ENCODE measurements at places on chromosomes 4 and X. TPM values are rescaled to one million over a fixed set of nuclear protein-coding genes. Genes with fewer than 3 reads are reported as not detected.

RLIM gene
- total RNA-seq = 68.1 TPM

AVPR2 gene
- total RNA-seq = not detected

ZNF330 gene
- 54.6 TPM for total RNA-seq

WDFY3 gene
- total RNA-seq = 74.5 TPM

LRIT3 gene
- 0.11 TPM for total RNA-seq

TACR3 gene
- under 0.01 TPM for total RNA-seq

CSAG3 gene
- not detected for total RNA-seq

COL4A6 gene
- 3.8 TPM for total RNA-seq

FAT4 gene
- total RNA-seq = 9.9 TPM

SSX2B gene
- total RNA-seq = not detected

TMEM150C gene
- total RNA-seq = 0.44 TPM

SMIM10L2A gene
- total RNA-seq = 0.50 TPM

TECRL gene
- total RNA-seq = not detected

TDO2 gene
- total RNA-seq = 0.11 TPM

WDR13 gene
- 87.4 TPM for total RNA-seq

PCDH11X gene
- not detected for total RNA-seq

ELMOD2 gene
- 47.0 TPM for total RNA-seq

ATOH1 gene
- total RNA-seq = not detected

PPARGC1A gene
- total RNA-seq = 0.37 TPM

AP1AR gene
- 46.5 TPM for total RNA-seq

NRK gene
- 0.37 TPM for total RNA-seq

SERPINA7 gene
- not detected for total RNA-seq

CDKN2AIP gene
- 22.6 TPM for total RNA-seq

S100G gene
- total RNA-seq = not detected

Measured in uterine smooth muscle cell (primary cell).